ENCODE measurements at places on chromosomes 4 and X.

DNA sequence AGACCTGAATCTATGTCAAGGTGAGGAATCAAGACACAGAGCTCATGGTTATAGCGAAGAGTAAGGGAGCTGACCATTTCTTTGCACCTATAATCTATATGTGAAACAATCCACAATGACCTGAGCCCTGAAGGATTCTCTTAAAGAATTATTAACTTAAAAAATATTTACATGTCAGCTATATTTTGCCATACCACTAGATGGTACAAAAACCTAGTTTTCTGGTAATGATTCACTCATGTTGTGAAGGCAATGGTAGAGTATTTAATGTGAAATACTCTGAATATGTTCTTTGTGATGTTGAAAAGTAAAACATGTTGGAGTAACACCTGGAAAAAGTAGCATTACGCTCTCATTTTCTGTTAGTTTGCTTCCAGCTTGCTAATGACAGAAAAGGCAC, 40.0 kb downstream of the VGLL1 start:
- no peak overlapping the region for H3K4me3 ChIP-seq
- no peak for DNase-seq
- H3K27me3 ChIP-seq, result no peaks in the 10 kb centered on the region
- no peak overlapping the region for H3K27ac ChIP-seq
- H3K4me1 ChIP-seq, result no peaks in the 10 kb centered on the region
- no peaks in the 10 kb centered on the region for H3K36me3 ChIP-seq

GRCh38 chr4:152323221-152323620, 212.7 kb downstream of the FBXW7 start:
- H3K27ac ChIP-seq, result no peak overlapping the region
- no peaks in the 10 kb centered on the region for H3K27me3 ChIP-seq
- H3K4me1 ChIP-seq, result no peaks in the 10 kb centered on the region

DNA sequence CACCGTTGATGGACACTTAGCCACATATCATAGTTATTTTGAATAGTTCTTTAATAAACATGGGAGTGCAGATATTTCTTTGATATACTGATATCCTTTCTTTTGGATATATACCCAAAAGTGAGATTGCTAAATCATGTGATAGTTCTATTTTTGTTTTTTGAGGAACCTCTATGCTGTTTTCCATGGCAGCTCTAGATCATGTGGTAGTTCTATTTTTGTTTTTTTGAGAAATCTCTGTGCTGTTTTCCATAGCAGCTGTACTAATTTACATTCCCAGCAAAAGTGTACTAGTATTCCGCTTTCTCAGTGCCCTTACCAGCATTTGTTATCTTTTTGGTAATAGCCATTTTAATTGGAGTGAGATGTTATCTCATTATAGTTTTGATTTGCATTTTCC, 3.6 kb downstream of the SH3BGRL start:
- H3K27me3 ChIP-seq, result no peaks in the 10 kb centered on the region
- H3K36me3 ChIP-seq, result no peaks in the 10 kb centered on the region
- no peak for DNase-seq
- H3K27ac ChIP-seq, result no peak overlapping the region

- H3K4me3 ChIP-seq, result no peak overlapping the region
- H3K27me3 ChIP-seq, result no peaks in the 10 kb centered on the region
- H3K4me1 ChIP-seq, result no peaks in the 10 kb centered on the region
- H3K27ac ChIP-seq, result no peak overlapping the region
- no peaks in the 10 kb centered on the region for H3K36me3 ChIP-seq
- no peak for DNase-seq
These were observed 166.0 kb downstream of the STAG2 start for GRCh38 chrX:124127496-124127895.

DNA sequence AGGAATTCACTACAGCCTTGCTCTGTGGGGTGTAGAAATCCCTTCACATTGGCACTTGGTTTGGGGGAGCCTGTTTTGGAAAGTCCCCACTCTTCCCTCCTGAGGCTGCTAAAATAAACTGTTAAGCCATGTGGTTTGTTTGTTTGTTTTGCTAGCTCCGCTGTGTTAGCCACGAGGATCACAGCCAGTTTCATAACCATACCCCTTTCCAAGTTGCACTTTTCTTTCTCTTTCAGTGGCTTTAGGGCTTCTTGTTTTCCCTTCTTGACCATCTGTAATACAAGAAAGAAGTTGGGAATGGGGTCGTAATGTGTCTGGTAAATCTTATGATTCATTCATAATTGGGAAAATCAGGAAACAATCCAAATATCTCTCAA, 24.8 kb upstream of the UXT start:
- H3K27ac ChIP-seq, result no peak overlapping the region
- no peak overlapping the region for H3K4me3 ChIP-seq
- H3K27me3 ChIP-seq, result no peaks in the 10 kb centered on the region
- DNase-seq, result no peak
